Hypothalamus (tissue), 51 donors: ENCODE measurements at places on chromosomes 12 and 14.

DNA sequence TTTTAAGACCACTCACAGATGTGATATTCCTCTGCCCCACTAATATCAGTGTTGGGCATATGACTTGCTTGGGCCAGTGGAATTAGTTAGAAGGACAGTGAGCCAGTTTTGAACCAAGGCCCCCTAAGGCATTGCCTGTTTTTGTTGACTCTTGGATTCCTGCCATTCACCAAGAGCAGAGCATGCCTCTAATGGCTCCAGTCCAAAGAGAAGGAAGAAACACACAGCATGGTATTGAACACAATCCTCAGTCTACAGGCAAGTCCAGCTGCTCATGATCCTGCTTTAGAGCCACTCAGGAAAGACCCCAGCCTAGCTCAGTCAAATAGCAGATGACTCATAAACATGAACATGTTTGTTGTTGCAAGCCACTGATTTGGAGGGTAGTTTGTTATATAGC is 1201.5 kb downstream of the BCL11B start:
- no peak for DNase-seq

DNA sequence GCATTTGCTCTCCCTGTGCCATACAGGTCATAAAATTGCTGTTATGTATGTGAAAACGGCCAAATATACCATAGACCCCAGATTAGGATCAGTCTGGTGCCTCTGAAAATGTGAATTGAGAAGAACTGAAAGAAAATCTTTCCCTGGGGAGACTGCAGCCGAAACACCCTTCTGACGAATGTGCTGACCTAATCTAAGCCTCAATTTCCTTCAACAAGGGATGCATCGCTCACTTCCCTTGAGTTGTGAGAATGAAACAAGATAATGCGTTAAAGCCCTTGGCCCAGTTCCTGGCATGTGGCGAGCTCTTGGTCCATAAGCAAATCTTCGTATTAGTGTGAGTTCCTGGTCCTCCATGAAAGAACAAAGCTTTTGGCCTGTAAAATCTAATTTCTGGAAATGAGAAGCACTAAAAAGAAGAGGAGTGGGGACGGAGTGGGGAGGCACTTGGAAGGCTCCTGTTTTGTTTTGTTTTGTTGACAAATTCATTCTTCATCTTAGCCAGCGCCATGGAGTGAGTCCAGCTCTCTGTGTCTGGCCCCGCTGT is 49.5 kb upstream of the RTRAF start:
- DNase-seq, result no peak

GRCh38 chr12:105419606-105420005 is 89.1 kb downstream of the C12orf75 start:
- DNase-seq, result no peak

GRCh38 chr12:10247436-10248058 is 34.9 kb downstream of the GABARAPL1 start:
- DNase-seq, result no peak

GRCh38 chr12:122921917-122922316 is 26.0 kb upstream of the VPS37B start:
- DNase-seq, result no peak
